ENCODE measurements at places on chromosomes 3 and 15.

DNA sequence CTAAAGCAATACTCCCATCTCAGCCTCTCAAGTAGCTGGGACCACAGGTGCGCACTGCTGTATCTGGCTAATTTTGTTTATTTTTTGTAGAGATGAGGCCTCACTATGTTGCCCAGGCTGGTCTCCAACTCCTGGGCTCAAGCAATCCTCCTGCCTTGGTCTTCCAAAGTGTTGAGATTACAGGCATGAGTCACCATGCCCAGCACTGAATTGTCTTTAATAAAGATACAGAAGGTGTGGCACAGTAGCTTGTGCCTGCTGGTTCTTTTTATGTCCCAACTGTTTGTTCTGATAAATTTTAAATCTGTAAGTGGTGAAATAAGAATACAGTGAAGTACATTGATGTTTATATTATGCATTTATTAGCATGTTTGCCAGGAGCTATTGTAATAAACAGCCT lies 20.6 kb upstream of the TRAK1 start:
- DNase-seq, result no peak

DNA sequence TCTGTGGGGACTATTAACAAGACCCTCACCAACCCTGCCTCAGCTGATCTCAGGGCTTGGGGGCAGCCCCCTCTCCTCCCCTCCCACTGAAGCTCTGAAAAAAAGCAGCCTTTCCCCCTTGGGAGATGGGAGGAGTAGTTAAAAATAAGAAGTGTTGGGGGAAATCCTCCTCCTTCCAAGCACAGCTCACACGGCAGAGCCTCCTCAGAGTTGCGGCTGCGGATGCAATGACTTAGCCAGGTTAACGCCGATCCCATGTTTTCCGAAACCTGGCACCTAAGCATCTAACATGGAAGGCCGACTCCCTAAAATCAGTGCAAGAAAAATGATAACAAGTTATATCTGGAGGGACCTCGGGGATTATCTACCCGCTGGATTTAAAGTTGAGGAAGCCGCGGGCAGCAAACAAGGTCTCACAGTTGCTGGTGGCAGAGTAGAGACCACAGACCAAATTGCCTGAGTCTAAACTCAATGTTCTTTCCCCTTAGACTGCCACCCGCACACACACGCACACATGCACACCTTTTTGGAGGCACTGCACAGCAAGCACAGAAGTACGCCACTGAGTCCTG lies 1.1 kb upstream of the TPM1 start:
- DNase-seq, result no peak

GRCh38 chr3:76242886-76243753 lies 457.8 kb upstream of the ZNF717 start:
- DNase-seq, result no peak

GRCh38 chr3:165103616-165104015 lies 25.3 kb upstream of the SI start:
- DNase-seq, result no peak

GRCh38 chr15:71325481-71325880 lies 210.2 kb downstream of the THSD4 start:
- DNase-seq, result no peak

DNA sequence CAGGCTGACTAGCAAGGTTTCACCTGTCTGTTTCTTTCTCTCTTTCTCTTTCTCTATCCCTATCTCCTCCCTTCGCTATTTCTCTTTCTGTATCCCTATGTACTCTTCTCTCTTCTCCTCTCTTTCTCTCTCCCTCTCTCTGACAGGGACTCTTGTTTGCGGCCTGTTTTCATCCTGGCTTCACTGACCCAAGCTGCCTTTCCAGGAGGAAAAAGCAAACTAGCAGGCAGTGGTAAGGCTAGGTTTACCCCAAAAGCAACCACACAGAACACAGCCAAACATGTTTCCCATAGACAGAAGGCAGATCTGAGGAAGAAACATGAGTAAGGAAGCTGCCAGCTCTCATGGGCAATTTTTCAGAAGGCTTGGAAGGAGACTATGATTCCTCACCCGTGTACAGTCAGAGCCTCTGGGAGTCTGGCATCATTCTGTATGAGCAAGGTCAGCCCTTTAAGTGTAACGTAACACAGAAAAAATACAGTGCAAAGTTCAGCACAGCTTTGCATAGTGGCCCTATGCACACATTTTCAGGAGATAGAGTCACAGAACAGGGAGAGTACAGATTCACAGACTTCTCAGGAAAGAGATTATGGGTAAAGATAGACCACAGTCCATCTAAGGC lies 61.0 kb downstream of the OCA2 start:
- DNase-seq, result no peak

DNA sequence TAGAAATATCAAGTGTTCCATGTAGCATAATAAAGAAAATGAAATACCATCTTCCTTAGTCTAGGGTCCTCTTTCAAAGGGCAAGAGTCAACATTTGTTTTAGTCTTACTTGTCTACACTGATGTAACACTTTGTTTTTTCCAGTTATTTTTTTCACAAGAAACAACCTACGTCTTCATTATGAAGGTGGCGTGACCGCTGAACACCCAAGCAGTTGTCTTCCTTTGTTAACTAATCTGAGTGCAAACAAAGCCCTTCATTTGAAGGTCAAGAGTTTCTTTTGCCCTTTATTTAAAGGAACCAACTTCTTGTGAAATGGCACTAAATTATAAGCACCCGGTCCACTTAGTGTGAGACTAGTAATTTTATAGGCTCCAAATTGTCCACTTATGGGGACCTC lies 73.2 kb downstream of the CD47 start:
- no peak for DNase-seq

DNA sequence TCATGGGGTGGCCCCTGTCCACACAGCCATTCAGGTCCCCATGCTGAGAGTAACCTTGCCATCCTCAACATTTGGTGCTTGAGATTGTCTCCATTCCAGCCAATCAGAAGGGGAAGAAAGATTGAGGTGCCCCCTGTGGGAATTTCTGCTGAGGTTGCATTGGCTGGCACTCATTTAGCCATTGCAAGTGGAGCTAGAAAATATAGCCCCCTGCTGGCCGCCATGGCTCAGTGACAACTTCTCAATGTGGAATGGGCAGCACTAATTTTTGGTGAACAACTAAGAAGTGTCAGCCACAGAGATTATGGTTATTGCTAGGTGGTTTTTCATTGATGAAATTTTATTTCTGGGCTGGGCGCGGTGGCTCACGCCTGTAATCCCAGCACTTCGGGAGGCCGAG lies 22.0 kb downstream of the COL6A6 start:
- DNase-seq, result peak; percentile 50

DNA sequence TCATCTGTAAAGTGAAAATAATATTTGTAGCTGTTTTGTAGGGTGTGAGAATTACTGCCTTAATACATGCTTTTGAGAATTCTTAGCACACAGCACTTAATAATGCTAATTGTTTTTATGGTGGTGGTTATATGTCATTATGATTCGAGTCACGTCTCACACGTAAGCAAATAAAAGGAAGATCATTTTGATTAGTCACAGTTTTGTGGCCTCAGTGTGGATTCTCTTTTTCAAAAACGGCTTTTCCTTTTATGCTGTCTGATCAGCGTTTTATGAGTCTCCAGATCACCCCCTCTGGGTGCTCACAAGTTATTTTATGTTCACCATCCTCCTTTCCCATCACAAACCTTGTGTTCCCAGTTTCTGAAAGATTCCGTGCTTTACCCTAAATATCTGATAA lies 255.6 kb upstream of the CNTN4 start:
- no peak for DNase-seq

- DNase-seq, result no peak
Observed at GRCh38 chr3:128825117-128825725, 54.2 kb upstream of the ACAD9 start.

- DNase-seq, result no peak
Observed at GRCh38 chr3:101279162-101279561, 41.2 kb downstream of the IMPG2 start.

- no peak for DNase-seq
Observed at GRCh38 chr3:176692199-176692965, 504.9 kb downstream of the TBL1XR1 start.

DNA sequence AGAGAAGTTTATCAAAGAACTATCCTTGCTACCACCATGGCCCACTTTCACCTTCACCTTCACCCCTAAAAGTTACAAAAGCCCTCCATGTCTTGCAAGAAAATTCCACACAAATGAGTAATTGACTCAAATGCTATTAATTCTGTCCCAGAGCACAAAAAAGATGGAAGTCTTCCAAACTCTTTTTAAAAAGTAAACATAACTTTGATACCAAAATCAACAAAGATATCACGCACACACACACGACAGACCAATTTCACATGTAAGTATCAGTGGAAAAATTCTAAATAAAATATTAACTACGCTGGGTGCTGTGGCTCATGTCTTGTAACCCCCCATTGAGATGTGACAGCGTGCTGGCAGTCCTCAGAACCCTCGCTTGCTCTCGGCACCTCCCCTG lies 1.1 kb upstream of the MCCC1 start:
- DNase-seq, result no peak

DNA sequence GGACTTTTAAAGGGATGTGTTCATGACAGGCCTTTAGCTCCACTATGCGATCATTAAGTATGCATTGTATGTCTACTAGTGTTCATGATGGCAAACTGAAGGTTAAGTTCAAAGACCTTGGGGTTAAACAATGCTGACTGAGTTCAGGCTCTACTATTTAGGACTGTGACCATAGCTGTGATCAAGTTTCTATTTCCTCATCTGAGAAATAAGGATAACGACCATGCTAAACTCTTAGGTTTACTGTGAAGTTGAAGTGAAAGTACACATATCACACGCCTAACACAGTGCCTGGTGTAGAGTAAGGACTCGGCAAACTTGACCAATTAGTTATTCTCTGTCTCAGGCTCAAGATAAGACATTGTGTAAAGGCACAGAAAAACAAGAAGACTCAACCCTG lies 243.2 kb downstream of the MBNL1 start:
- DNase-seq, result no peak

- no peak for DNase-seq
Observed at GRCh38 chr3:46213201-46213600, 5.1 kb upstream of the CCR1 start.

- DNase-seq, result no peak
Observed at GRCh38 chr15:49712846-49713450, 92.1 kb downstream of the DTWD1 start.

- no peak for DNase-seq
Observed at GRCh38 chr15:25137013-25137412, 182.2 kb downstream of the SNRPN start.

- no peak for DNase-seq
Observed at GRCh38 chr15:74449643-74450205, 11.2 kb downstream of the UBL7 start.

DNA sequence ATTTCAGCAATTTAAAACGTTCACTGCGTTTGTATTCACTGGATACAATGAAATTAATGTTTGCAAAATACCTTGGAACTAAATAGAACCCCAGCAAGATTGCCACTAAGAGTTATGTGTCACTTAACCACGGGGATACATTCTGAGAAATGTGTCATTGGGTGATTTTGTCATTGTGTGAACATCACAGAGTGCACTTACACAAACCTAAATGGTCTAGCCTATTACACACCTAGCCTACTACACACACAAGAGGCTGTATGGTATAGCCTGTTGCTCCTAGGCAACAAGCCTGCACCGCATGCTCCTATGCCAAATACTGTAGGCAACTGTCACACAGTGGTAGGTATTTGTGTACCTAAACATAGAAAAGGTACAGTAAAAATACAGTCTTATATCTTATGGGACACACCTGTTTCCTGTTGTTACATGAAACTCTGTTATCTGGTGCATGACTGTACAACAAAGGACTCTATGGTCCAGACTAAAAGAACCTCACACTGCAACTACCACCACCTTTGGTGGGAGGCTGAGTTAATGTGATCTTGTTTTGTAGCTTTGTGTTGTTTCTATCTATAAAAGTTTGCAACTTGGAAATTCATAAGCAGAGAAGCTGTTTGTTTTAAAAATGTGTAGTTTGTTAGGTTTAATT lies 92.2 kb upstream of the NTRK3 start:
- no peak for DNase-seq

DNA sequence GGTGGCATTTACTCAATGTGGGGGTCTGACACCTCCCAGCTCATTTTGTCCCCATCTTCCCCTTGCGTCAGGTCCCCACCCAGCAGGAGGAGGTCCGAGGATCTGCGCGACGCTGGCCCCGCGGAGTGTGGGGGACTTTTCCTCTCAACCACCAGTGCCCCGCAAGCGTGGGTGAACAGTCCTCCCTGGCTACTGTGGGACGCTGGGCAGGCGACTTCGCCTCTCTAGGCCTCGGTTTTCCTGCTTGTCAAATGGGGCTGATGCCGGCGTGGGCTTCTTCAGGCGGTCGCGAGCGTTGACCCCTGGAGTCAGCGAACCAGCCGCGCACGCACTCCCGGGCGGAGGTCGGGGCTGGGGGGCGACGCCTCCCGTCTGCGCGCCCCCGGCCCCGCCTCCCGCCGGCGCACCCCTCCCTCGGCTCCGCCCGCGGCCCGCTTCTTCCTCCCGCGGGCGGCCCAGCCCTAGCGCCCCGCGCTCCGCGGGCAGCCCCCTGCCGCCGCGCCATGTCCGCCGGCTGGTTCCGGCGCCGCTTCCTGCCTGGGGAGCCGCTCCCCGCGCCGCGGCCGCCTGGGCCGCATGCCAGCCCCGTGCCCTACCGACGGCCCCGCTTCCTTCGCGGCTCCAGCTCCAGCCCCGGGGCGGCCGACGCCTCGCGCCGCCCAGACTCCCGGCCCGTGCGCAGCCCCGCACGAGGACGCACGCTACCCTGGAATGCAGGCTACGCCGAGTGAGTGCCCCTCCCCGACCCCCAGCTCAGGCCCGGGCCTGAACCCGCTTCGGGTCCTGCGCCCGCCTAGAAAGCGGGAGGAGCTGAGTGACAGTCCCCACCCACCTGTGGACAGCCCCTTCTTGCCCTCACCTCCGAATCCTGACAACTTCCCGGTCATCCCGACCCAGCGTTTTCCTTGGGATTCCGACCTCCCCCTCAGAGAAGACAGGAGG lies at the start of gene PPM1M:
TSS of gene PPM1M (plus strand) at position 438 of the 942 bp plus-strand sequence. CDS start at position 504, 66 bp downstream.
- peak; percentile 53 for DNase-seq

DNA sequence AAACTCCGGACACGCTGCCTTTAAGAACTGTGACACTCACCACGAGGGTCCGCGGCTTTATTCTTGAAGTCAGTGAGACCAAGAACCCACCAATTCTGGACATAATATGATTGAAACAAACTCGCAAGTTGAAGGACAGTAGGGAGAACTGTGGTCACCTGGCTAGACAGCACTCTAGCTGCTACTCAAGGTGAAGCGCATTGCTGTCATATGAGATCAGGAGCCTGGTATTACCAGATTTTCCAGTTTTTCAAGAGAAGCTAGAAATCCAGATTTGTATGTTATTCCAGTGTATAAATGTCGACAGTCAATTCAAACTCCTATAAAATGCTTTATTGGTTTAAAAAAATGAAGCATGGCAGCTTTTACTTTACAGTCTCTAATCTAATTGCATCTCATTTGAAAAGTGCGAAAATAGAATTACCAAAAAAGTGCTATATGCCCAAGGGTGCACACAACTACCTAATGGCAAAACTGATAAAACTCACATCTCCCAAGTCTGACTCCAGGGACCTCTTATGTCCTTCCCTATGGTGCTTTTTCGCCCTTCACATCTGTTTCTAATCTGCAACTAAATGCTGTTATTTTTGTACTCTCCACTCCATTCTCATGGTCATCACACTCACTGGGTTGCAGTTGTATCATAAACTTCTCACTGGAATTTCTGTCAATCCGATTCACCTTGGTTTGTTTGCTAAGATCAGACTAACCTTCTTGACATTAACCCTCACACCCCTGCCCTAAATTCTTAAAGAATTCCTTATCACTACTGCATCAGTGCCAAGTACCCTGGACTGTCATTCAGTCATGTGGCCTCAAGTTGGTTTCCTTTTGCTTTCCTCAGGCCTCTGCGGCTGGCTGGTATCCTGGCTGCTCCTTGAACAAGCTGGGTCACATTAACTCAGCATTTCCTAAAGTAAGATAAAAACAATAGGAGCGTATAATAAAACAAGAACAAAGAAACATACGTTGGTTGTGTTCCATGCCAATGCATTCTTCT lies 31.5 kb upstream of the ARHGEF26 start:
- DNase-seq, result no peak

GRCh38 chr3:154050216-154050615 lies 71.0 kb upstream of the ARHGEF26 start:
- DNase-seq, result no peak

All from stimulated activated CD4-positive, alpha-beta T cell treated with anti-CD3 and anti-CD28 coated beads, Interleukin-2, amount 100 ng/mL, for 24 hours (primary cell).